B cell (primary cell): ENCODE measurements at places on chromosomes 16 and 17. TPM values are rescaled to one million over a fixed set of nuclear protein-coding genes. Genes with fewer than 3 reads are reported as not detected.
A peak's percentile ranks its signal among the peaks of the same experiment; 100 is the strongest.

- DNase-seq, result no peak
These were observed 64.4 kb upstream of the TBX2 start for GRCh38 chr17:61335105-61335844.

DNA sequence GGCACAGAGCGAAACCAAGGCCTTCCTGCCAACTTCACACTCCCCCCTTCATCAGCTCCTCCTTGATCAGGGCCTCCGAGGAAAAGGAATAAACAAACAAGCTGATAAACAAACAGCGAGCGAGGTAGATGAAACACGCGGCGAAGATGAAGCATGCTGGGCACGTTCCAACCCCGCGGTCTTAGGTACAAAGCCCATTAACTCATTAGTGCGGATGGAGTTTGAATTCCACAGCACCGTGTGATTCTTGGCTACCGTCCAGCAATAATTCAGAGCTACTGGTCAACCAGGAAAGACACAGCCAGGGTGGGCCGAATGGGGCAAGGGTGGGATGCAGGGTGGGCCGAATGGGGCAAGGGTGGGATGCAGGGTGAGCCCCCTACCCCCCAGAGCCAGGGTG, 67.3 kb downstream of the RBFOX3 start:
- DNase-seq, result no peak

Gene VAT1L
- not detected in 2 replicates for total RNA-seq

Gene SETD6
- 37.4 and 41.0 TPM in 2 replicates for total RNA-seq

GRCh38 chr17:82559566-82560251, 40.2 kb downstream of the FOXK2 start:
- DNase-seq, result no peak

Gene NEUROD2
- total RNA-seq, result not detected in 2 replicates

Gene AMZ2
- total RNA-seq, result 70.7 and 74.3 TPM in 2 replicates

DNA sequence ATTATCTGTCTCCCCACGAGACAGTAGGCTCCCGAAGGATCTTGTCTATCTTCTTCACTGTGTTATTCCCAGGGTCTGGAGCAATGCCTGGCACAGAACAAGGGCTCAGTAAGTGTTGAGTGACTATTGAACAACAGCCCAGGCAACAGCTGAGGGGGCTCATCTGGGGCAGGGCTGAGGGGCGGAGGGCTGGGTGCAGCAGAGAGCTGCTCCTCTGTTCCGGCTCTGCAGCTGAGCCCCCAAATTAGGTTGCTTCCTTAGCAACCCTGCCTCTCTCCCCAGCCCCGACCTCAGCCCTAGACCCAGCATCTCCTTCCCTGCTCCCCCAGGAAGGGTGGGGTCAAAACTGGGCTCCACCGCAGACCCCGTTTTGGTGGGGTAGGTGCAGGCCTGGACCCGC, 32.2 kb downstream of the ITGAE start:
- DNase-seq, result no peak

Gene RAC3
- total RNA-seq, result 0.41 and 0.62 TPM in 2 replicates

DNA sequence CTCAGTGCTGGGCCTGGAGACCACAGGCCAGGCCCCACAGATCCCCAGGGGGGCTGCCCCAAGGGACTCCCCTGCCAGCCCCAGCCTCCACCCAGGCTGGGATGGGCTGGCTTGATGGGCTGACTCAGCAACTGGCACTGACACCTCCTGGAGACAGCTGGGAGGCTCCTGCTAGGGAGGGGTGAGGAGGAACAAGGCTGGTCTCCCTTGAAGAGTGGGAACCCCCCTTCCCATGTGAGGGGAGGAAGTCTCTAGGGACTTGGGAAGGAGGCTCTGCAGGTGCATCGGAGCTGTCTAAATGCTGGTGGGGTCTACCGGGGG, 10.4 kb downstream of the NHERF1 start:
- DNase-seq, result no peak

GRCh38 chr16:15650698-15651171, 690 bp downstream of the NDE1 start:
- DNase-seq, result peak; percentile 70

DNA sequence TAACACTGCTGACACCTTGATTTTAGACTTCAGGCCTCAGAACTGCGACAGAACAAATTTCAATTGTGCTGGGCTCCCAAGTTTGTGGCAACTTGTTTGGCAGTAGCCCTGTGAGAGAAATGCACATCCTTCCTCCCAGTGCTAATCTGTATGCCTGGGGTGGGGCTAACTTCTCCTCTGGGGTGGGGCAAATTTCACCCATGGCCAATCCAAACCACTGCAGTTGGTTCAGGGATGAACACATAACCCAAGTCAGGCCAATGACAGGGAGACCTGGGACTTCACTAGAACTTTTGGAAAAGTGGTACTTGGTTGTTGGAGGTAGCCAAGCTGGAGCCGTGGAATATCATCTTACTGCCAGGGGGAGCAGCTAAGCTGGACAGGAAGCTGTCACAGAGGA, 56.3 kb downstream of the ABCC6 start:
- no peak for DNase-seq

- DNase-seq, result no peak
These were observed 126.6 kb downstream of the ANKRD11 start for GRCh38 chr16:89363621-89364393.

GRCh38 chr17:41308251-41308917, 725 bp downstream of the KRTAP16-1 start:
- peak; percentile 87 for DNase-seq

Gene CACNG3
- not detected in 2 replicates for total RNA-seq

Gene TGFB1I1
- 1.6 and 4.0 TPM in 2 replicates for total RNA-seq

GRCh38 chr17:7296189-7296861, 1.9 kb upstream of the YBX2 start:
- DNase-seq, result peak; percentile 84

DNA sequence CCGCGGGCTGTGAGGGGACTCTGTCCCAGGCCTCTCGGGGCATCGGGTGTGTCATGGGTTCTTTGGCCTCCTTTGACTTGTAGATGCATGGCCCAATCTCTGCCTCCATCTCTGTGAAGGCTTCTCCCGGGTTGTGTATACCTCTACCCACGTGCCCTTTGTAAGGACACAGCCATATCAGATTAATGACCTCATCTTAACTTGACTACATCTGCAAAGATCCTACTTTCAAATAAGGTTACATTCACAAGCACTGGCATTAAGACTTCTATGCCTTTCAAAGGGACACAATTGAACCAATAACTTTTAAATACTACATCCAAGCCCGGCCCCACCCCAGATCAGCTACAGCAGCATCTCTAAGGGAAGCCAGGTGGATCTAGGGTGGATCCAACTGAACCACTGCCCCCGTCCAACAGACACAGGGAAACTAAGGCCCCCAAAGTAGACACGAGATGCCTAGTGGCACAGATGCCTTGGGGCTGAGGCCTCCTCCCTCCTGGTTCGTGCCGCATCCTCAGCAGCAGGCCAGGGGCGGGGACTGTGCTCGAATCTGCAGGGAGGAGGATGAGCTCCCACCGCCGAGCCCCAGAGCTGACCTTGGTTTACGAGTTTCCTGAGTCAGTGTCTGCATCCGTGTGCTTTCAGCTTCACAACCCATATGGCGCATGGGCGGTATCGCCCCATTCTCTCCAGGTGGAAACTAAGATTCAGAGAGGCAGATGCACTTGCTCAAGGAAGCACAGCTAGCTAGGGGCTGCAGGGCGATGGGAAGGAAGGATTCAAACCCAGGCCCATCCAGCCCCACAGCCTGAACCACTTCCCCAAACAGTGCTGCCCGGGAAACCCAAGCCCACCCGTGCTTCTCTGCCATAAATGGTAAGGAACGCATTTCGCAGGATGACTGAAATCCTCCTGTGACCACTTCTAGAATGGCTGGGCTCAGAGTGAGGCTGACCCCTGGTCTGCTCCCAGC, 353.3 kb downstream of the C16orf95 start:
- DNase-seq, result no peak

Gene FN3K
- total RNA-seq, result 1.8 and 2.6 TPM in 2 replicates

DNA sequence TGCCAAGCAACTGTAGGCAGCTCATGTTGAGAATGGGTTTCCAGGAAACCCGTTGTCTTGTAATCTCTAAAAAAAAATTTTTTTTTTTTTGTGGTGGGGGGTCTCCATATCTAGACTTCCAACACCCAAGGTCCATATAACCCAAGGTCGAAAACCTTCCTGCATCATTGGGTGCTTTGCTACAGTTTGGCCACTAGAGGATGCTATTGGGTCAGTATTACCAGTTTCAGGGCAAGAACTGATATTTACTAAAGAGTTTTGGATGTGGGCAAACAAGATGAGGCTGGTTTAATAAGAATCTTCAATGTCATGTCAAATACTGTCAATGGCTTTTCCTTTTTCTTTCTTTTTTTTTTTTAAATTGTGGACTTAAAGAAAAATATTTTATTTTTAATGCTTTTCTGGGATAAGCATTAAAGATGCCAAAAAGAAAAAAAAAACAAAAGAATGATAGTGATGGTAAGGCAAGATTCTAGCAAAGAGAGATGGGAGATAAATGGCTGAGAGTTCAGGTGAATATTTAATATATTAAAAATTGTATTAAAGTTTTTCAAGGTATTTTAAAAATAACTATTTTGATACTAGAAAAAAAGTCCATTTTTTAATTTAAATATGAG, 62.2 kb downstream of the DHRS7C start:
- DNase-seq, result peak; percentile 30

Gene LRRC37A
- 22.1 and 24.8 TPM in 2 replicates for total RNA-seq

- no peak for DNase-seq
These were observed 52.6 kb downstream of the MYO1D start for GRCh38 chr17:32824334-32824733.

DNA sequence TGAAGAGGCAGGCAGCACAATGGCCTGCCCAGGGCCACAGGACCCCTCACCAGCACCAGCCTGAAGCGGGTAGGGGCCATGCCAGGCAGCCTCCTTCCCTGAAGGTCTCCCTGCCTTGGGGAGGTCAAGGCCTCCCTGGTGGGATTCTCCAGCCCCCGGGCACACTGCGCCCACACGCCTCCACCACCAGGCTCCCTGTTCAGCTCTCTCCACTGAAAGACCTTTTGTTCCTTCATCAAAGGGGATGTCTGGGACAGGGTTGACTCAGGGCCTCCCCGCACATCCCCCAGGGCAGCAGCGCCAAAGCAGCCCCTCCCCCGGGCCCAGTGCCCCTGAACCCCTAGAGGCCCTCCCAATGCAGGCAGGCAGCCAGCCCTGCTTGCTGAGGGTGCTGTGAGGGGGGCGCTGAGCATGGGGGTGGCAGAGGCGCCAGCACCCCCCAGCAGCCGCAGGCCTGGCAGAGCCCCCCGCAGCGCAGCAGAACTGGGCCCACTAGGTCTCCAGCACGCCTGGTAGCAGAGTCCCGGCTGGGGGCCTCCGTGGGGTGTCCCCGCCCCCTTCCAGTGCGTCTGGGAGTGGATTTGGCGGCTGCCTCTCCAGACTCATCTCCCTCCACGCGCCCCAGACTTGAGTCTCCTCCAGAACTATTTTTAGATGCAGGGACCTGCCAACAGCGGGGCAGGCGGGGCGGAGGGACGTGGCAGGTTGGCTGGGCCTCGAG, 13.1 kb downstream of the BCAR1 start:
- DNase-seq, result no peak

Gene HSF5
- total RNA-seq, result 4.8 and 5.1 TPM in 2 replicates

GRCh38 chr16:86585821-86586611, 7.7 kb downstream of the FOXL1 start:
- DNase-seq, result no peak

DNA sequence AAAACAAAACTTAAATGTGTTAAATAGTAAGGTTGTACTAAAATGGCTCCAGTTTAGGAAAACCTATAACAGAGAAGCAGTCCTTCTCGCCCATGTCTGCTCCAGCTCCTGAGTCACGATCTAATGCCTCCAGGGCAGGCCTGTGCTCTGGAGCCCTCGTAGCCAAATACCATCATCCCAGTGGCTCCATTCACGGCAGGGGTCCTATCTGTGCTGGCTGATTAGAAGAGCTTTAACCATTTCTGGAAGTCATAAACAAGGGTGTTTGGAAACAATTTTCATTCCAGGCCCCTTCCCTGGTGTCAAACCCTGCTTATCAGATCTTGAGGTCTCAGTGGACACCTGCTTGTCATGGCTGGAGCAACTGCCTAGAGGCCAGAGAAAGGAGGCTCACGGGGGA, 336.9 kb downstream of the SOX9 start:
- DNase-seq, result no peak

Gene LGALS3BP
- total RNA-seq, result 1.8 and 4.2 TPM in 2 replicates

- no peak for DNase-seq
These were observed 39.0 kb upstream of the TANC2 start for GRCh38 chr17:62927083-62927482.

Gene MYL11
- total RNA-seq, result not detected in 2 replicates

GRCh38 chr17:67594115-67594880, 123.4 kb upstream of the NOL11 start:
- DNase-seq, result no peak

Gene SLC16A6
- total RNA-seq, result 3.8 and 4.5 TPM in 2 replicates

DNA sequence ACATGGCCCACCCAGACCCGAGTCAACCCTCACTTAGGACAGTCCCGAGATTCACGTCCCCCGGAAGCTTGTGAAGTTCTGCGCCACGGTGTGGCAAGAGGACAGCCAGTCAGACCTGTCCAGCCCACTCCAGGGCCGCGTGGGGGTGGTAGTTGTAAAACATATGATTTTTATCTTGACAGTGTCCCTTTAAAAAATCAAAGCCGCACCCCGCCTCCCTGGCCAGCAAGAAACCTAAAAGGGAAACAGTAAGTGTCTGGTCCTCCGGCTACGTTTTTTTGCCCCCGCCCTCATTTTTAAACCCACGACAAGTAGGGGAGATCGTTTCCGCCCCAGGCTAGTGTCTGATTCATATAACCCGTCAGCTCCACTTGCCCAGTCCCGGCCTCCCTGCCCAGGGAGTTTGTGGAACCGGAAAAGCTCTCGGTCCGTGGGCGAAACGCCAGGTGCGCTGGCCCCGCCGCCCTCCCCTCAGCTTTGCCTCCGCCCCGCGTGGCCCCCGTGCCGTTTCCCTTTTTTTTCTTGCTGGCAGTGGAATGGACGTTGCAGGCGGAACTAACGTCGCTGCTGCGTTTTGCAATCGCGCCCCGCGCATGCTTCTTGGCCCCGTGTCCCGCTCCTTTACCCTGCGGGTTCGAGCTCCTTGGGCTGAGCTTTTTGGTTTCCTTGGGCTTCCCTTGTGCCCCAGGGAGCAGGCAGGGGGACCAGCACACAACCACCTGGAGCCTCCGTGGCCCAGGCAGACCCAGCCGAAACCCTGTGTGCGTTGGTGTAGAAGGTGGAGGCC, 13.3 kb upstream of the NUDT16L1 start:
- DNase-seq, result no peak

- no peak for DNase-seq
These were observed 10.1 kb downstream of the ULK2 start for GRCh38 chr17:19857640-19858039.
